ENCODE measurements at places on chromosomes 11 and 22.
A peak's percentile ranks its signal among the peaks of the same experiment; 100 is the strongest.

GRCh38 chr11:118888398-118888797, 4.7 kb downstream of the CXCR5 start:
- no peak for DNase-seq

GRCh38 chr11:33234397-33235190, 22.6 kb upstream of the HIPK3 start:
- no peak for DNase-seq

GRCh38 chr11:129298988-129299387, 76.7 kb upstream of the BARX2 start:
- no peak for DNase-seq

GRCh38 chr11:16936643-16937042, 77.6 kb downstream of the PLEKHA7 start:
- no peak for DNase-seq

GRCh38 chr11:8911029-8911823, at the start of gene AKIP1:
AKIP1 (plus strand) TSS chr11:8911189; CDS start chr11:8911450, 261 bp downstream.
- peak; percentile 98 for DNase-seq

GRCh38 chr11:3880724-3881123, 25.3 kb downstream of the STIM1 start:
- DNase-seq, result no peak

DNA sequence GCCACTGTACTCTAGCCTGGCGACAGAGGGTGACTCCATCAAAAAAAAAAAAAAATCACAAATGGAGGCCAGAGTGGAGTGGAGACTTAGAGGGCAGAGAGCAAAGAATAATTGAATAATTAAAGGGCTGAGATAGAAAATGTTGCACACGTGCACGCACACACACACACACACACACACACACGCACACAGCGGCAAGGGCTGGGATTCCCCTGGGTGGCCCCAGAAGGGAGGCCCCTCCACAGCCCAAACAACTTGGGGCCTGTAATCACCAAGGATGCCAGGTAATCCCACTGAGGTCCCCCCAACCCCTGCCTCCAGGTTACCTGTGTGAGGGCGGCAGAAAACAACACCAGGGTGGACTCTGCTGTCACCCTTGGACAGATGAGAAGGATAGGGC, 12.0 kb upstream of the DGKZ start:
- DNase-seq, result no peak

DNA sequence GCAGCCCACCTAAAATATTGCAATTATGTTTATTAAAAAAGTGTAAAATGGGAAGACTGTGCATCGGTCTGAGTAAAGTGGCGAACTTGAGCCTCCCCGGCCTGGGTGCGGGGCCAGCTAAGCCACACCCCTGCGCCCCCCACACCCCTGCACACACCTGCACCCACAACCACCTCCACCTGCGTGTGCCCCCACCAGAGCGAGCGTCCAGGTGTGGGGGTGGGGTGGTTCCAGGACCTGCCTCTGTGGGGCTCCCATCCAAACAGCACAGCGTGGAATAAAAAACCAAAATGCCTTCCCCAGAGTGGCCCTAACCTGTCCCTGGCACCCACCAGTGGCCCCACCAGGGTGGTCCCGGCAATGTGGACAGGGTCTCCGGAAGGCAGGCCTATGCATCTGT, 30.1 kb upstream of the CARS1 start:
- no peak for DNase-seq

DNA sequence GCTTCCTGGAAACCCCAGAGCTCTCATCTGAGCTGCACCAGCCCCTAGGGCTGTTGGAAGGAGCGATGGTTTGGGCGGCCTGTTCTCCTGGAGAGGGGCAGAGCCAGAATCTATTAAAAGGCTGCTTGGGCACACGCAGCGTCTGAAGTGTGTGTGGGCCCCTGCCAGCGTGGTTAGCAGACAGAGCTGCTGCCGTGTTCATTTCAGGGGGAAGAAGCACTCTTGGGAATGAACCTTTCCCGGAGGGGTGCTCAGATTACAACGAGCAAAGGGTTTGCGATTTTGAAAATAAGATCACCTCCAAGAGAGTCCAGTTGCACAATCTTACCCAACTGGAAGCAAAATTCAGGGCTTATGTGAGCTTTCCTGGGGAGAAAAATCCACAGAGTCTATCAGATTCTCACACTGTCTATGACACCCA, 12.9 kb downstream of the ANO1 start:
- peak; percentile 39 for DNase-seq

- no peak for DNase-seq
Measured at GRCh38 chr11:119756169-119756865, 27.3 kb upstream of the NECTIN1 start.

DNA sequence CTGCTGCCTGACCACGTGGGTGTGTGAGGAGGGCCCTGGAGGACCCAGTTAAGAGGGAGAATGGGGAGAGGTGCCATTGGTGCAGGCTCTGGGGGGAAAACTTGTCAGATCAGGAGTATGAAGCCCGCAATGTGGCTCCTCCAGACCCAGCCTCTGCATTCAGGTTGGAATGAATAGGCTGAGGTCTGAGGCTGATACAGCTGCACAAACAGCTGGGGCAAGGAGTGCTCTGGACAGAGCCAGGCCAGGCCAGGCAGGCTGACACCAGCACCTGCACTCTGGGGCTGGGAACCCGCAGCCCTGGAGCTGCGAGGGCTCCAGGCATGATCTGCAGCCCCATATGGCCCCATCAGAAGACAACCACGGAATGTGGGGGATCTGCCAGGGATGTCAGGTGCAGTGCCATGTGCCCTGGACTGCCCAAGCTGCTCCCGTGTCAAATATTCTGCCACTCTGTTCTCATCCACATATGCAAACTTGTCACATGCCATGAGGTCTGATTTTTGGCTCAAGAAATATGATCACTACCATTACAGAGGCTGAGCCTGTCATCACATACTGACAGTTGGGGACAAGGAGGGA, 27.2 kb upstream of the KCNJ11 start:
- DNase-seq, result no peak

DNA sequence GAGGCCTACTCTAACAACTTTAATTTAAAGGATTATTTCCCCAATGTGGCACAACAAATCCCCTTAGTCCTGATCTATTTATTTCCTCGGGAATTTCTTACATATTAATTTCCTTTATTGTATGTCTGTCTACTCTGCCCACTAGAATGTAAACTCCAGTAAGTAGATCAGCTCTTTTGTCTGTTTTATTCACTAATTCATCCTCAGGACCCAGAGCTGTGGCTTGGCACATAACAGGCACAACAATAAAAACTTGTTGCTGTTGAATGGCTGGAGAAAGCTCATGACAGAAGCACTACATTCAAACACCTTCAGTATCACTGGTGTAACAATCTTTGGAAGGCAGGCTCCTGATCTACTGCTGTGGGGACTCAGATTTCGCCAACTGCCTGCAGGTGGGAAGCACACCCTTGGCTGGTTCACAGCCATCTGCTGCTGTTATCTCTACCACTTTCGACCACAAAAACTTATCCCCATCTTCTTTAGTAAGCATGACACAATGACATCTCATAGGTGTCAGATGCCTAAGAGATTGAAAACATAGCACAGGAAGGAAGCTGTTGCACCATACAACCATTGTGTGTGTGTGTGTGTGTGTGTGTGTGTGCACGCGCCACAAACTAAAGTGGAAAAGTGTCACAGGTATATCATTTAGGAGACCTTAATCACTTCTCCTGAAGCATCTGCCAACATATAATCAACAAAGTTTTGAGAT, 11.9 kb downstream of the HIRA start:
- no peak for DNase-seq

DNA sequence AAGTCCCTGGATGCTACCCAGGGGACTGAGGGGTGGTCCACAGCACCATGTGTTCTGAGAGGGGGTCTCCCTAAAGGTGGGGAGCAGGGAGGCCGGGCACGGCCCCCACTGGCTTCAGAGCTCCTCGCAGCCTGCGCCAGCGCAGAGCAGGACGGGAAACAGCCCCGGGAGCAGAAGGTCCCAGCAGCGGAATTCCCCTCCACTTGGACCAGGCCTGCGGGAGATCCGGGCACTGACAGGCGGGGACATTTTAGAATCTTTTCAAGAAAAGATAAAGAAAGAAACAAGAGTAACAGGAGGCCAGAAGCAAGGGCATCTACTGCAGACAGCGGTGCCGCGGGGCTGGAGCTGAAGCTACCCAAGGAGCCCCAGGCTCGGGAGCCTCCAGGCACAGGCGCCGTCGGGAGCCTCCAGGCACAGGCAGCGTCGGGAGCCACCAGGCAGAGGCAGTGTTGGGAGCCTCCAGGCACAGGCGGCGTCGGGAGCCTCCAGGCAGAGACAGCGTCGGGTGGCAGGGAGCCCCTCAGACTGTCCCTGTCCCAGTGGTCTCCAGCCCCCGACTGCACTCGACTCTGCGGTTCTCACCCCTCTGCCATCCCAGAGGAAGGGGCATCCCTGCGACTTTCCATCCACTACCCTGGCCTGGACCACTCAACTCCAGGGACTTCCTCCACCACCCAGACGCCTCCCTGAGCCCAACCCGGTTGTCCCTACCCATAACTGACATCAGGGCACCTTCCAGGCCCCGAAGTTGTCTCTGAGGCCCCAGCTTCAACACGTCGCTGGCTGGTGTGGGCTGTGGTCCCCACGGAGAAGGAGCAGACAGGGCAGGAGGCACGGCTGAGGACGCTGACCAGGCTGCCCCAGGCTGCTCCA, 211.1 kb downstream of the BRD1 start:
- no peak for DNase-seq

GRCh38 chr11:36750349-36750748, 152.3 kb upstream of the RAG2 start:
- no peak for DNase-seq

GRCh38 chr11:62131170-62131464, 7.3 kb downstream of the INCENP start:
- DNase-seq, result no peak

- no peak for DNase-seq
Measured at GRCh38 chr11:102251423-102251822, 65.9 kb upstream of the BIRC3 start.

- no peak for DNase-seq
Measured at GRCh38 chr22:41969110-41969646, at the start of gene SEPTIN3. SEPTIN3 (plus strand) TSS chr22:41969443; CDS start chr22:41971493, 2,050 bp downstream.

- no peak for DNase-seq
Measured at GRCh38 chr11:95494167-95494566, 263.2 kb upstream of the SESN3 start.

DNA sequence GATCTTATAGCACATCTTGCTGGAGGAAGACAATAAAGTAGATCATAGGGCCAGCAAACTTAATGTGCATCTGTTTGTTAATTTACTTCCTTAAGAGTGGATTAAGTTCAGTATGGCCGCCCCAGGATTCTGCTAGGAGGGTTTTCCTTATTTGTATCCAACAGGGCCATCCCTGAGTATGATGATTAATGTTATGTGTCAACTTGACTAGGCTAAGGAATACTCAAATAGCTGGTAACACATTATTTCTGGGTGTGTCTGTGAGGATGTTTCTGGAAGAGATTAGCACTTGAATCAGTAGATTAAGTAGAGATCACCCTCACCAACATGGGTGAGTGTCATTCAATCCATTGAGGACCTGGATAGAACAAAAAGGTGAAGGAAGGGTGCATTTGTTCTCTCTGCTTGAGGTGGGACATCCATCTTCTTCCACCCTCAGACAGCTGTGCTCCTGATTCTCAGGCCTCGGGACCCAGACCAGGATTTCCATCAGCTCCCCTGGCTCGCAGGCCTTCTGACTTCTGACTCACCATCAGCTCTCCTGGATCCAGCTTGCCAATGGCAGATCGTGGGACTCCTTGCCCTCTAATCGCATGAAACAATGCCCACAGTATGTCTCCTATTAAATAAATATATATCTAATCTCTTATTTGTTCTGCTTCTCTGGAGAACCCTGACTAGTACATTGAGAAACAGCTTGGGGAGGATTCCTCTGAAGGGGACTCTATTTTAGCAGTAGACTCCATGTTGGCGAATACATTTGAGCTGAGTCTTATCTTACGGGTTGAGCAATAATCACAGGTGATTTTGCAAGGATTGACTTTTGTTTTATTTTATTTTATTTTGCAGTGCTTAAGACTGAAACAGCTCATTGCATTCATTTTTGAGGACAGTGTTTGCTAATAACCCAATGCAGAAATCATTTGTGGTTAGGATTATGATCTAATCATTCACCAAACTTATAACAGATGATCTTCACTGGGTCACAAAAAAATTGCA, 9.0 kb upstream of the ZBTB44 start:
- no peak for DNase-seq

- peak; percentile 60 for DNase-seq
Measured at GRCh38 chr11:126061707-126062678, 673 bp downstream of the CDON start.

DNA sequence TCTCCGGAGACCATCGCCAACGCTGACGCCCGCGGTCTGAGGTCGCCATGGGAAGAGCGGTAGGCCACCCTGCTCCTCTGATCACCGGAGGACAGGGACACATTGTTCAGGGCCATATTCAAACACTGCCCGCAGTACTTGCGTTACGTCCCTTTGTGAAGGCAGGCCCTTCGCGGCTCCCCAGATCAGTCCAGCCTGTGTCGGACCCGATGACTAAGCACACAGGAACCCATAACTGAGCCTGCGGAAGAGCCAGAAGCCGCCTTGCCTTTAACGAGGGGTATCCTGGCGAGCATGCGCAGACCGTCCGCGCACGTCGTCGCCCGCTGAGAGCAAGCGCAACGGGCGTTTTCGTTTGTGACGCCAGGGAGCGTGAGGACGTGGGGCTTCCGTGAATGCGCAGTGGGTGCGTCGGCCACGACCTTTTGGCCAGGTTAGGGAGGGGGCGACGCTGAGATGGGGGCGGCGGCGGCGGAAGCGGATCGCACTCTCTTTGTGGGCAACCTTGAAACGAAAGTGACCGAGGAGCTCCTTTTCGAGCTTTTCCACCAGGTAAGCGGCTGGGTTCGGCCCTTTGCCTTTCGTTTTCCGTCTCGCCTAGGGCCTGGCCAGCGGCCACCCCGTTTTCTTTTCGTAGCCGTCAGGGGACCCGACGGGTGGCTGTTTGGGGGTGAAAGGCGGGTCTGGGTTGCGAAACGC, at the start of the genes C11orf71 and RBM7:
Gene C11orf71 (minus strand): TSS at position 296 of the 699 bp plus-strand sequence. CDS start 180 bp downstream, at position 116.
Gene RBM7 (plus strand): TSS at position 451 of the 699 bp plus-strand sequence. CDS start 6 bp downstream, at position 457.
- peak; percentile 97 for DNase-seq

DNA sequence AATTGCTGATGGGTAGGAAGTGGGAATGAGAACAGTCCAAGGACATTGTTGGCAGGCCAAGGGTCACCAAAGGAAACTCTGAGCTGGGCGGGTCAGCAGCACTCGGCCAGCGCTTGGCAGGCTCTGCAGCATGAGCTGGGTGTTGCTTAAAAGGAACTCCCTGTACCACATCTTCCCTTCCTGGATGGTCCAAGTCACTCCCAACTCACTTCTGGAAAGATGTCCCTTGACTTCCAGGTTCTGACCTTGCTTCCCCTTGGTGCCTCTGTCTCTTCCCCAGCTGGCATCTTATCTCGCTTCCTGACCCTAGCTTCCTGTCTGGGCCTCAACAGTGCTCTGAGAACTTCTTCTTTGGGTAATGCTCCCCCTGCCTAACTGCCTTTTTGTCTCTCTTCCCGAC, 24.8 kb upstream of the SWAP70 start:
- DNase-seq, result no peak

GRCh38 chr11:127345819-127346459, 345.4 kb upstream of the KIRREL3 start:
- peak; percentile 42 for DNase-seq

- no peak for DNase-seq
Measured at GRCh38 chr22:36116127-36116526, 44.4 kb downstream of the APOL3 start.

GRCh38 chr11:117249571-117249970, 17.1 kb downstream of the RNF214 start:
- no peak for DNase-seq

- peak; percentile 33 for DNase-seq
Measured at GRCh38 chr11:130042093-130042591, 27.6 kb upstream of the APLP2 start.

GRCh38 chr22:38030311-38031133, 26.7 kb upstream of the PICK1 start:
- DNase-seq, result no peak

Data from NCI-H345 (cell line).